ENCODE measurements at places on chromosomes 11 and 22. TPM values are rescaled to one million over a fixed set of nuclear protein-coding genes. Genes with fewer than 3 reads are reported as not detected.

FOLR1 gene
- not detected for total RNA-seq

HBB gene
- total RNA-seq = not detected

DEFB131B gene
- total RNA-seq = not detected

GNAZ gene
- 2.4 TPM for total RNA-seq

LAMTOR1 gene
- total RNA-seq = 119 TPM

TUBA8 gene
- 0.88 TPM for total RNA-seq

LARGE2 gene
- total RNA-seq = 2.6 TPM

GAS2 gene
- 0.41 TPM for total RNA-seq

CCDC179 gene
- not detected for total RNA-seq

SCN4B gene
- total RNA-seq = 0.07 TPM

HTR3A gene
- total RNA-seq = not detected

EXPH5 gene
- 0.03 TPM for total RNA-seq

OR52I1 gene
- total RNA-seq = not detected

PTGDR2 gene
- total RNA-seq = 0.05 TPM

CASP12 gene
- total RNA-seq = not detected

GSTT2B gene
- not detected for total RNA-seq

CRYBB1 gene
- not detected for total RNA-seq

All from A549 treated with RU486 at 1 μM for 4 hours (cell line).